DMS53 (cell line): ENCODE measurements at places on chromosomes 2 and 18.

GRCh38 chr2:164314148-164314547 lies 307.1 kb downstream of the GRB14 start:
- DNase-seq: peak; percentile 95

DNA sequence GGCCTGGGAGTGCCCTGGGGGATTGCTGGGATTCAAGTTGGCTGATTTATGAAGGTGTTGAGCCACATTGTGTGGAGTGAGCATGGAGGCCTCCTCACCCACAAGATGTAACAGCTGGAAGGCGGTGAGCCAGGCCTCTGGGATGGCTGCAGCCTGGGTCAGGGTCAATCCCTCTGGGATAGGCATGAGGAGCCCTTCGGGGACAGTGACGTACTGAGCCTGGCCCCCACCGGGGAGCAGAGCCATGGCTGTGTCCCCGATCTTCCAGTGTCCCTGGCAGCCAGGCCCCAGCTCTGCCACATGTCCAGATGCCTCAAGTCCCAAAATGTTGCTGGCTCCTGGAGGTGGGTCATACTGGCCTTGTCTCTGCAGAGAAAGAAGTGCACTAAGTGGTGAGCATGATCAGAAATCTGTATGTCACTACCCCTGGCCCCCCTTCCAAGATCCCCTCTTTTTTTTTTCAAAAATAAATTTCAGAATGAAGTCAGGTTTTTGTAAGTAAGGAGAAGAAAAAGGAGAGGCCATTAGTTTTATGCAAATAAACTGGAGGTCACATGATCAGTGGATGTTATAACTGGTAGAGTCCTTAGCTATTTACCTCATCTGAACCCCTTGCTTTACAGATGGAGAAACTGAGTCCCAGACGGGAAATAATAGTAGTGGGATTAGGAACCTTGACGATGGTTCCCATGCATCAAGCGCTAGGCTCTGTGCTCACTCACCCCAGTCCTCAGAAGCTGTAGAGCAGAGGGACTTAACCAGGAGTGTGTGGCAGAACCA lies 1.7 kb downstream of the TP53I3 start:
- DNase-seq: peak; percentile 39

DNA sequence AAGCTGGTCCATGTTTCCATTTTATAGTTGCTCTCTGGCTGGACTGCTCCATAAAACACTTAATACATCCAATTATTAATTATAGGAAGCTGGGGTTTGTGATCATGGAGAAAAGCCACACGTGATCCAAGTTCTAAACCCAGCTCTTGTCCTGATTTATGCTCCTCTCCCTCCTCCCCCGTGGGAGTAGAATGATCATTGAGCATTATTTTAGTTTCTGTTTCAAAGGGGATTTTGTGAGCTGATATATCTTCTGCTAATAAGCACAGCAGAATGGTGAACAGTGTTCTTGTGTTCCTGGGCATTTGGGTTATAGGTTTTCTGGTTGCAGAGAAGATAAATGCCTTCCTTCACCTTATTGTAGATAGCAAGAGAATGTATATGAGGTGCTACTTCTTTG lies 135.7 kb upstream of the TMEM200C start:
- DNase-seq: no peak

DNA sequence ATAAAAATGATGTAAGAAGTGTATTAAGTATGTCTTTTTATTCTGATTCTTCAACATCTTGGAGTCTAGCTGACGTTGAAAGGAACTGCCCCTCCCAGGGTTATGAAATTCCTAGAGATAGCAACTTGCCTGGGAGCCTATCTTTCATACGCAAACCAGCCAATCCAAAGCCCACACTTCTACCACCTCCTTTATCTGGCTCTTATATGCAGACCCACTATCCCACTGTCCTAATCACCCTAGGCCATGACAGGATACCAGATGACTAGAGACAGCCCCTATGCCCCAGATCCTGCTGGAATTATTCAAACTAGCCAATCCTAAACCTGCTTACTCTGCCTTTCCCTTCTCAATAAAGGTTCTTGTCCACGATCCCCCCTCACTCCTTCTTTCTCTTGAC lies 11.8 kb upstream of the CDC42EP3 start:
- DNase-seq: no peak

- peak; percentile 92 for DNase-seq
These were observed 3.5 kb upstream of the SLC9A2 start for GRCh38 chr2:102615620-102616436.

GRCh38 chr2:94763318-94763717 lies 107.9 kb upstream of the TEKT4 start:
- DNase-seq: no peak

- DNase-seq: no peak
These were observed 89.7 kb upstream of the RNF152 start for GRCh38 chr18:61982475-61982874.
